Endothelial cell of umbilical vein (primary cell): ENCODE measurements at places on chromosomes 2 and 18.
A peak's percentile ranks its signal among the peaks of the same experiment; 100 is the strongest.

- no peak for DNase-seq
Observed at GRCh38 chr2:136132825-136133155, 14.8 kb upstream of the CXCR4 start.

DNA sequence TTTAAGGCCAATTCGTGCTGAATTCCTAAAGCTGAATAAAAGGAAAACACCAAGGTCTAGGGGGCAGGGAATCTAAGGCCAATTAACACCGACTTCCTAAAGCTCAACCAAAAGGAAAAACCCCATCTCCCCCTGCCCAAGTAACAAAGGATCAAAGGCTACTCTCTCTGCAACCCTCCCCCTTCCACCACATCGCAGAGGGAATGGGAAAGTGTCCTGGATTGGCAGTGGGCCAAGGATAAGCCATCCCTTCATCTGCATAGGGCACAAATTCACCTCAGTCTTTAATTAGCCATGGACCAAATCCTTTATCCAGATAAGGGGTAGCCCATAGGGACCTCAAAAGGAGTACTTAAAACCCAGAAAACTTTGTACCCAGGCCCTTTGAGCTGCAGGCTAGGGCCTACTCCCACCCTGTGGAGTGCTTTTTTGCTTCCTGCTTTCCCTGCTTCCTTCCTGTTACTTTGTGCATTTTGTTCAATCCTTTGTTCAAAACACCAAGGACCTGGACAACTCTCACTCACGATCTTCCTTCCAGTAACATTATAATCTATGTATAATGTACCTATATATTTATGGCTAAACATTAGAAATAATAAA, 2119.8 kb upstream of the CELF4 start:
- DNase-seq: peak; percentile 2

GRCh38 chr2:182248362-182248761, 178.5 kb downstream of the PDE1A start:
- no peak for DNase-seq

GRCh38 chr2:172909454-172909853, 166.2 kb upstream of the MAP3K20 start:
- no peak for DNase-seq

DNA sequence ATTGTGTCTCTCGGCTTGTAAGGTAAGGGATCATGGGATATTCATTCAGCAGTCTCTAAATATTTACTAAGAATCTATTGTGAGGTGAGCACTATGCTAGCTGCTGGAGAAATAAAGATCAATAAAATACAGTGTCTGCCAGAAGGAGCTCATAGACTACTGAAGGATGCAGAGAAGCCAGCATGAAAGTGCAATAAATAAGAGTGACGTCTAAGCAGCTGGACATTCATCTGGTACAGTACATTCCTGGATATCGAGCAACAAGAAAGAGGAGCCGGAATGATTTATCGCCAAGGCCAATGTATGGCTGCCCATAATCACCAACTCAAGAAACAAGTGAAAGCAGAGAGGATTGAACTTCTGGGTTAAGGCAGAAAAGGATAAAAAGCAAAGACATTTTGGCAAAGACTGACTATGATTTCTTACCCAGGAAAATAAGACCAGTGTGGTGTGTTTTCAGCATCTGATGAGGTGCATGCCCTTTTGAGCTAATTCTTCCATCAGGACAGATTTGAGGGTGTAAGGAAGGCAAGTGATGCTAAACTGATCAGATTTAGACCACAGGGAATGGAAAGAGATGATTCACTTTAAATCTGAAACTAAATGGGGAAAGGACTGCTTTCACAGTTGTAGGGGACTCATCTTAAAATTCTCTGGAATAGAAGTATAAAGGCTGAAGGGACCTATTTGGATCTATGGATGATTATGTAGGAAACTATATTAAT, 18.7 kb upstream of the LMAN1 start:
- no peak for DNase-seq

GRCh38 chr18:58392324-58393000, 236.4 kb downstream of the ALPK2 start:
- DNase-seq: peak; percentile 51

GRCh38 chr2:191854382-191855372, 7.8 kb upstream of the CAVIN2 start:
- peak; percentile 62 for DNase-seq

DNA sequence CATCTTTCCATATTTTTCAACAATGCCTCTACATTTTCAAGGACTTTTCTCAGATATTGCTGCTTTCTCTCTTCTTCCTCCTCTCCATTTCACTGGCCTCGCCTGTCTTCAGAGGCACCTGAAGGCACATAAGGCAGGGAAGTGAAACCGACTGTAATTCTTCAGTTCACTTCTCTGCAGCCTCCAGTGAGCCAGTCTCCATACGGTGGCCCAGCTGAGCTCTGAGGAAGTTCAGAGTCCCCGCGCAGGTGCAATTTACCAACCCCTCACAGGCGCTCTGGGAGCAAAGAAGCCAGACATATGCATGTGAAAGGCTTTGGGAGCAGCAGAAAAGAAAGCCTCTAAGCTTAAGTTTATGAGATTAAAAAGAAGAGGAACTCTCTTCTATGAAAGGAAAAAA, 12.4 kb downstream of the KLHL14 start:
- DNase-seq: no peak

DNA sequence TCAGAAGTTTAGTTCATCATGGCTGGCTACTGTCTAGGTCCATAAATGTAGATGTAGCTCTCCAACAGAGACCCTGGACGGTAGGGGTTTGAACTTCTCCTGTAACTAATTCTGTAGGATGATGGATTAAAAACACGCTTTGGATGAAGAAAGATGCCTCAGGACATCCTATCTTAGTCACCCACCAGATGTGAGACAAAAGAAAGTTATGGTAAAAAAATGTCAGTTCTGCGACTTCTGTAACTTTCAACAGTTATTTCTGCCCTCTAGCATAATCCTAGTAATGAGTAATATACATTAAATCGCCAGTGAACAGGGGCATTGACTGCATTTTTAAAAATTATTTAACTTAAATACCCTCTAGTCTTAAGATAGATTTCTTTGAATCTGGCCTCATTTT, 210.1 kb upstream of the LRATD1 start:
- no peak for DNase-seq

- no peak for DNase-seq
Observed at GRCh38 chr2:101806701-101807100, 109.2 kb downstream of the MAP4K4 start.

DNA sequence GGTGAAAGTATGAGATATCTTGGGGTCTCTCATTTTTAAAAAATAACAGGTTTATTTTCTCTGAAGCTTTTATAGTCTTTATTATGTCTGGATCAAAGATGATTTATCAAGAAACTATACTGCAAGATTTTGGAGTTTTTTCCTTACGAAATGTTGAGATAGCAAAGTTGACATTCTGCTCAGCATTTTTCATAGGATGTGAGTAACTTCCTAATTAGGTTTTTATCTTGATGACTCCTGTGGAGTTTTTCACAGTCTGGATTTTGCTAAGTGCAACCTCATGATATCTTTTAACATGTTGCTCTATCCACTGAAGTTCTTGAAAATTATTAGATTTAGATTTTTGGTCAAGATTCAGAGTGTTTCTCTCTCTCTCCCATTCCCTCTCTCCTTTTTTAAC, 17.8 kb downstream of the TCF7L1 start:
- peak; percentile 67 for DNase-seq

GRCh38 chr2:239035997-239036731, 188.3 kb downstream of the TWIST2 start:
- no peak for DNase-seq

- DNase-seq: no peak
Observed at GRCh38 chr2:28633746-28634145, 117.9 kb upstream of the PPP1CB start.

DNA sequence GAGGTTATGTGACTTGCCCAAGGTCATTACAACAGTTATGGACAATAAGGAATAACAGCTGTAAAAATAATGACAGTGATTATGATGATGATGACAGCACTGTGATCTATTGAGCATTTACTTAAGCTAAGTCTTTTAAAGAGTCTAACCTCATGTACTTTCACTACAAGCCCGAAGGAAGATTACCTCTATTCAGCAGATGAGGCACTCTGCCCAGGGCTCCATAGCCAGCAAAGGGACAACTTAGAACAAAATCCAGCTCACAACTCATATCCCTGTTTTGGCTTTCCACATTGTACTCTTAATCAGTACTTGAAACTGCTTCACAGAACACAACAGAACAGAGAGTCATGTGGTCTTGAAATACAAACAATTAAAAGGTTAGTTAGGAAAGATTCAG, 290.2 kb downstream of the ZNF385B start:
- DNase-seq: no peak

DNA sequence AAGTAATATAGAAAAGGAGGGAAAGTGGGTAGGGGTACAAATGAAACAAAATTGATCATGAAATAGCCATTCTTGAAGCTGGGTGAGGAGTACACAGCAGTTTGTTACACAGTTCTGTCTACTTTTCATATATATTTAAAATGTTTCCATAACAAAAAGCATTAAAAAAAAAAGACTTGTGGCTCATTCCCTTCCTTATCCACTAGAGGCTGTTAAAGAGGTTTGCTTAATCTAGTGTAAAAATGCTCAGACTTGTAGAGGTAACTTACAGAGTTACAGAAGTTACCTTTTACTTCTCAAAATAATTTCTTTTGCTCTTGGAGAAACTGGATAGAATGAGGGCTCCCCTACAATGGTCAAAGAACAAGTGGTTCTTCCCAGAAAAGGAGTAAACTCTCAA, 8.1 kb upstream of the WIPF1 start:
- peak; percentile 34 for DNase-seq

DNA sequence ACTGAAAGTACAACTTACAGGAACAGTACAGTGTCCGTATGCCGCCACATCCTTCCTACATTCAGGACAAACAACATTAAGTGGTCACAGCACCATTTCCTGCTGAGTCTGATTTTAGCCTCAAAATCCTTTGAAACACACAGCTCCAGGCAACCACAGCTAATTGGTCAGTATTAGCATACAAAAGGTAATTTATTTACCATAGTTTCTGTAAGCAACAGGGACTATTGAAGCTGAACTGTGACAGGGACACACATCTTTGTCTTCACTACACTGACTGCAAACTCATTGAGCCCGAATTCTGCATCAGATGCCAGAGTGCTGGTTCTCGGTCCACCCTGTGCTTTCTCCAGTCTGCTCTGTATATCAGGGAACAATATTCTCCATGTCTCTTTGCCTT, 151.8 kb downstream of the ST6GAL2 start:
- DNase-seq: no peak

DNA sequence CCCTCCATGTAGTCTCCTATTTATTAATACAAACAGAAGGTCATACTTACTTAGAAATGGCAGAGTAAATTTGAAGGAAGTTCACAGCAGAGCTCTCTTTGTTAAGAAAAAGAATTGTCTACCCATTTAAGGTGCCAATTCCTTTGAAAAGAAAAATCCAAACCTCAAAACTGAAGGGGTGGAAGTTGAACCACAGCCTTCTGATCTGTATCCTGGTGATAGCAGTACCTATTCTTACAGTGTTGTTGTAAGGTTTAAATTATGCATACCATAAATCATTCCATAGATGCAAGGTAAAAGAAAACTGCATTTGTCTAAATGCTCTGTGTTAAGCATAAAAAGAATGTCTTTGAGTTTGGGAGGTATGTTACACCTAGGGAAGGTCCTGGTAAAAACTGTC, 47.6 kb downstream of the COBLL1 start:
- peak; percentile 77 for DNase-seq

DNA sequence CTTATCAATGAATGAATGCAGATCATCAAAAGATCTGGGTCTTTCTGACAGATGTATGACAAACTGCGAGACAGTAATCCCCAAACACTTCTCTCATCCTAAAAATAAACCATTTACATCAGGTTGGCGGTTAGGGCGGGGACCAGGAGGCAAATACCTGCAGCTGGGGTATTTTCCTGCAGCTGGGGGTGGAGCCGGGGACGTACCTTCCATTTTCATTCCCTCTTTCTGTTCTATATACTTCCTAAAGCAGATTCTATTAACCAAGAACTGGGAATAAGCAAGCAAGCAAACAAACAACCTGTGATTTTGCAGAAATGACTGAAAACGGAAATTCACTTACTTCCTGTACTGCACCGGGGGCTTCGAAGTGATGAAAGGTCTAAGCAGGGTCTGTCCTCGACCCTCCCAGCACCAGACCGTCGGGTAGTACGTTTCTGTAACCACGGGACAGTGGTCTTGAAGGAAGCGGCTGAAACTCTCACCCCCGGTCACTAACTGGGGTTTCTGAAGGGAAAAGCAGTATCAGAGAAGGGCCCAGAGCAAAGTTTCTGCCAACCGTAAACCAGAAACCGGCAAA, 1.2 kb downstream of the ABHD3 start:
- DNase-seq: no peak

- no peak for DNase-seq
Observed at GRCh38 chr18:44742718-44743311, 62.1 kb downstream of the SETBP1 start.

GRCh38 chr2:10770956-10771750, 41.4 kb downstream of the PDIA6 start:
- DNase-seq: no peak

DNA sequence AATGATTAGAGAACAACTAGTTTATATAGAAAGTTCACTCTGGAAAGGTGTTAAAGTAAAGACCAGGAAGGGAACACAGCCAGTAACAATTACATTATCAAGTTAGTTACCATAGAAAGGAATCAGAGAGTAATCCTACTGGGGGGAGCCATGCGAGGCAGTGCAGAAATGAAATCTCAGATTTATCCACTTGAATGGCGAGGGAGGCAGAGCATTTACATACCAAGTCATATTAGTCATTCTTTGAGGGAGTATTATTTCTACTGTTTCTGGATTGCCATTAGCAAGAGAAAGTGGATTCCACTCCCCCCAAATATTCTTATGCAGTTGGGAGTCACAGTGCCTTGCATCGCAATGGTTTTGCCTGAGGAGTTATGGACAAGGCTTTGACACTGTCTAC, 472.7 kb upstream of the TRIB2 start:
- DNase-seq: no peak

- no peak for DNase-seq
Observed at GRCh38 chr18:50190926-50191325, 4.0 kb downstream of the MYO5B start.

DNA sequence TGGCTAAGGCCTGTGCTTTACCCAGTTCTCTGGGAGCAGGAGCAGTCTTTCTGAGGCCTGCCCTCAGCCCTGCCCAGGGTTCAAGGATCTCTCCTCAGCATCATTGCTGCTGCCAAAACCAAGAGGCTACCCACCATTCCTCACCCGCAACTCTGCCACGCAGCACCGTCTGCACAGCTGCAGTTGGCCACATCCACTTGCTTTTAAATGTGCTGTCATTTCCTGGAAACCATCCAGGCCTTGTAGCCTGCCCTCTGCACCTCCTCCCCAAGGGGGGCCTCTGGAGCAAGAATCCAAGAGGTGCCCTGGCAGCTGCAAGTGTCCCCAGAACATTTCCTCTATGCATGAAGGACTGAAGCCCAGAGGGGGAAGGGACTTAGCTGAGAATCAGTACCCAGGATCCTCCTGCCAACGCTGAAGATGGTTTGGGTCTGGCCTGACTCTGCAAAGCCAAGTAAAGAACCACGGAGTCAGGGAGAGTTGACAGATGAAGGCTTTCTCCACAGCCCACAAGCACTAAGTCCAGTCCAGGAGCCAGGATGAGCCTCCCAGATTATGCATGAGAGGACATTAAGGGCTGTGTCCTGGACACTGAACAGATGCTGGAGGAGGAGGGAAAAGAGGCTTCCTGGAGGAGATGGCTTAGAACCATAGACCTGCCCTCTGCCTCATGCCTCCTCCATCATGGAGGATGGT, 14.9 kb downstream of the EMX1 start:
- DNase-seq: no peak
